ENCODE measurements at places on chromosomes 16 and 17. TPM values are rescaled to one million over a fixed set of nuclear protein-coding genes. Genes with fewer than 3 reads are reported as not detected.

GRCh38 chr17:49114703-49115102 lies 17.9 kb upstream of the B4GALNT2 start:
- no peak for DNase-seq
- no peak overlapping the region for H3K4me3 ChIP-seq
- H3K27ac ChIP-seq, result no peak overlapping the region
- no peaks in the 10 kb centered on the region for H3K4me1 ChIP-seq
- H3K27me3 ChIP-seq, result peaks cover 14% of the 10 kb centered on the region

GRCh38 chr17:36205637-36206485 lies 5.0 kb upstream of the CCL4L2 start:
- DNase-seq, result no peak
- no peaks in the 10 kb centered on the region for H3K4me1 ChIP-seq
- no peaks in the 10 kb centered on the region for H3K36me3 ChIP-seq
- no peak overlapping the region for H3K4me3 ChIP-seq
- no peaks in the 10 kb centered on the region for H3K27me3 ChIP-seq

DNA sequence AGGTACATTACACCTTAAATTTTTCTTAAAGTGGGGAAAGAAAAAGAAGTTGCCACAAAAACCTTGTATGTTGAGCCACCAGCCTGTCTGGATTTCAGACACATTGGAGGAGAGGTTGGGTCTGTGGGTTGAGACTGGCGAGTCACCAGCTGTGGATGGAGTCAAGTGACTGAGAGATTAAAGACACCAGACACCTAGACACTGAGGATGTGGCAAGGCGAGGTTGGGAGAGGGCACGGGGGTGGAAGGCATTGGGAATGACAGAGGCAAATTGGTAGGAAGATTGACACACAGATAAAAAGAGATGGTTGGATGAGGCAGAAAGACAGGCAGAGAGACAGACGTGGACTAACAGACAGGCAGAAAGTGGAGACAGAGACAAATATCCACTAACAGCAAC lies 49.6 kb downstream of the KCNJ12 start:
- DNase-seq, result no peak
- no peaks in the 10 kb centered on the region for H3K36me3 ChIP-seq
- H3K27ac ChIP-seq, result no peak overlapping the region
- no peaks in the 10 kb centered on the region for H3K27me3 ChIP-seq
- no peak overlapping the region for H3K4me3 ChIP-seq
- H3K4me1 ChIP-seq, result peaks cover 1% of the 10 kb centered on the region

- no peak overlapping the region for H3K4me3 ChIP-seq
- no peaks in the 10 kb centered on the region for H3K27me3 ChIP-seq
- no peak overlapping the region for H3K27ac ChIP-seq
Measured at GRCh38 chr17:54408731-54409130, 491.9 kb upstream of the TOM1L1 start.

SMIM36 gene
- total RNA-seq, result not detected

HOXB7 gene
- not detected for total RNA-seq

DNA sequence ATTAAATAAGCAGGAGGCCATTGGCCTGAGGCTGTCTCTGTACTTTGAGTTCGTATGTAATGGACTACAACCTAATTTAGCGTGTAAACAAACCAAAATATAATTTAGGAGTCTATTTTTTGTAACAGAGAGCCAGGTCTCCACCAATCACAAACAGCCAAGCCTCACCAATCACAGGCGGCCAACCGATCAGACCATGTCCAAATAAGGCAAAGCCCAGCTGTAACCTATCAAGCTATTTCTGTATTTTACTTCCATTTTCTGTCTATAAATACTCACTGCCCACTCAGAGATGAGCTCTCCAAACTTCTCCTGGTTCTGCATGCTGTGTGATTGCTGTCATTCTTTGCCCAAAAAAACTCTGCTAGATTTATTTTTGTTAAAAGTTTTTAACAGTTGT lies 322.7 kb downstream of the NPIPA8 start:
- H3K36me3 ChIP-seq, result no peaks in the 10 kb centered on the region
- H3K4me1 ChIP-seq, result no peaks in the 10 kb centered on the region
- H3K27me3 ChIP-seq, result no peaks in the 10 kb centered on the region
- H3K4me3 ChIP-seq, result no peak overlapping the region

DNA sequence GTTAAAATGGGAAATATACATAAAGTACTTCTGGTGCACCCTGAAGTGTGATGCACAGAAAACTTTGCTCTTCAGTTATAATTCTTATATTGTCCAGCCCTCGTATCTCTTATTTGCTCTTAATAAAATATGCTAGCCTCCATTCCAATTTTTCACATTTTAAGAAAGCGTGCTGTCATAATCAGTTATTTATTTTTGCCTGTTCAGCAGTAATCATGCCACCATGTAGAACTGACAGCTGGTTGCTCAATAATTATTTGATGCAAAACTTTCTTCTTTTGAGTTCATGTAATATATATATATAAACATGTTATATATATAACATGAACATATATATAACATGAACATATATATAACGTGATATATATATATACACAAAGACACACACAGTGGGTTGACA lies 294.6 kb downstream of the CNTNAP4 start:
- H3K27me3 ChIP-seq, result no peaks in the 10 kb centered on the region
- no peaks in the 10 kb centered on the region for H3K4me1 ChIP-seq
- H3K27ac ChIP-seq, result no peak overlapping the region
- no peaks in the 10 kb centered on the region for H3K36me3 ChIP-seq
- H3K4me3 ChIP-seq, result no peak overlapping the region
- no peak for DNase-seq

GRCh38 chr16:85695196-85696128 lies 6.7 kb upstream of the GINS2 start:
- no peak overlapping the region for H3K4me3 ChIP-seq
- H3K27me3 ChIP-seq, result peaks cover 17% of the 10 kb centered on the region
- no peaks in the 10 kb centered on the region for H3K36me3 ChIP-seq

DNA sequence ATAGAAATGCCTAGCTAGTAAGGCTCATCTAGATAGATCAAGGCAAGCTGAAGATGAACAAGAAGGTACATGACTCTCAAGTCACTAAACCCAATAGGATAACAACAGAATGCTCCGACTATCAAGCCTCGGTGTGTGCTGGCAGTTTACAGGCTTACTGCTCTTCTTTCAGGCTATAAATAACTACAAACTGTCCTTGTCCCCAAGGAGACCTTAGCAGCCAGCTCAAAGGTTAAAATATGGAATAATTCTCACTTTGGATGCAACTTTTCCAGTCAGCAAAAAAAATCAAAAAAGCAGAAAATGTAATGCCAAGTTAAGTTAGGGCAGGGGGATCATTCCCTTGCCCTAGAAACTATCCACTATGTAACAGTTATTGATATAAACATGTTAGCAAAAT lies 44.6 kb downstream of the SPOP start:
- H3K4me1 ChIP-seq, result no peaks in the 10 kb centered on the region
- H3K27ac ChIP-seq, result no peak overlapping the region
- H3K4me3 ChIP-seq, result no peak overlapping the region
- DNase-seq, result no peak
- peaks cover 7% of the 10 kb centered on the region for H3K36me3 ChIP-seq
- H3K27me3 ChIP-seq, result no peaks in the 10 kb centered on the region

DNA sequence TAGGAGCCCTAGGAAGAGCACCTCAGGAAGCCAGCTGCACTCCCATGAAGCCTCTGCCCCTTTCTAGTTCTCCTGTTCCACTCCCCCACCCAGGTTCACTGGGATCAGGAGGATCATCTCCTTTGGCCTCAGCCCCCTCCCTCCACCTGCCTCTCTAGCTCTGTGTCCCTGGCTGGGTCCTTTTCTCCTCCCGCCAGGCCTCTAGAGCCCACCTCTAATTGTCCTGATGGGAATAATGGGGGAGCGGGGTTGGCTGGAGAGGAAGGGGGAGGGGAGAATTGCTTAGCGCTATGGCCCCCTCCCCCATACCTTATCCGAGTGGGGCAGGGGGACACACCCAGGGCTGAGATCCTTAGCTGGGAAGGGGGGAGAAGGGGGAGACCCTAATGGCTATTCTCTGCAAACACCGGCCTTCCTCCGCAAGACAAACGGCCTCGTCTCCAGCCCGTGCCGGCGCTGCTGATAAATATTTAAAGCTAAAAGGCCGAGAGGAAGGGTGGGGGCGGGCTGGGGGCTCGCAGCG lies 997 bp downstream of the HOXB7 start:
- H3K27ac ChIP-seq, result no peak overlapping the region
- H3K27me3 ChIP-seq, result peaks cover 75% of the 10 kb centered on the region
- no peak for DNase-seq
- peaks cover 51% of the 10 kb centered on the region for H3K4me1 ChIP-seq

- no peak overlapping the region for H3K4me3 ChIP-seq
- H3K36me3 ChIP-seq, result no peaks in the 10 kb centered on the region
- H3K4me1 ChIP-seq, result no peaks in the 10 kb centered on the region
- no peak for DNase-seq
- no peak overlapping the region for H3K27ac ChIP-seq
Measured at GRCh38 chr17:75418531-75418930, 13.1 kb upstream of the GRB2 start.

DNA sequence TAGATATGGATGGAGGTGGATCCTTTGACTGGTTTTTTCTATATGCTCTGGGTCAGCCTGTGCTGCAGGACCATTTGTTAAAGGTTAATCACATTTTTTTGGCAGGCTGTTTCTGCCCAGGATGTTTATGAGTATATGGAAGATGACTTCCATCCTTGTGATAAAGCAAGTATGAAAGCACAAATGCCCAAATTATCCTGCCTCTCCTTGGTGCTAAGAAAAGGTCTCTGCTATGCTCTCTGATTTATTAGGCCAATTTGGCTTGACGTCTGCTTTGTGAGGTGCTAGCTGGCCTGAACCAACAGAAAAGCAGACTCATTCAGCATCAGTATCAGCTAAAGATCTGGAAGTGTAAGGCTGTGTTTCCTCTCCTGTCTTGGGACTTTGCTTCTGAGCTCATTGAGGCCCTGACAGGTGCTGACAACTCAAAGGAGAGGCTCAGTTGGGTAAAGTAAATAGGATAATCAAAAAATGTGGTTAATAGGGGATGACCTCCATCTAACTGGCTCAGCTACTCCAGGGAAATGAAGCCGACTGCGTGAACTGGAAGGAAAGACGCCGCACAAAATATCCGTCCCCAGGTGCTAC lies 15.2 kb downstream of the ANKRD40 start:
- H3K27me3 ChIP-seq, result no peaks in the 10 kb centered on the region
- peaks cover under 1% of the 10 kb centered on the region for H3K4me1 ChIP-seq
- peaks cover 50% of the 10 kb centered on the region for H3K36me3 ChIP-seq
- H3K4me3 ChIP-seq, result no peak overlapping the region
- H3K27ac ChIP-seq, result no peak overlapping the region
- no peak for DNase-seq

NPIPA8 gene
- 46.8 TPM for total RNA-seq

- DNase-seq, result no peak
- no peak overlapping the region for H3K27ac ChIP-seq
- no peaks in the 10 kb centered on the region for H3K4me1 ChIP-seq
Measured at GRCh38 chr17:82679586-82680465, 18.7 kb downstream of the RAB40B start.

- no peak overlapping the region for H3K27ac ChIP-seq
- H3K36me3 ChIP-seq, result no peaks in the 10 kb centered on the region
- peaks cover 30% of the 10 kb centered on the region for H3K4me1 ChIP-seq
Measured at GRCh38 chr17:17684906-17685774, 3.9 kb downstream of the RAI1 start.

SLC43A2 gene
- total RNA-seq, result 10.2 TPM

DNA sequence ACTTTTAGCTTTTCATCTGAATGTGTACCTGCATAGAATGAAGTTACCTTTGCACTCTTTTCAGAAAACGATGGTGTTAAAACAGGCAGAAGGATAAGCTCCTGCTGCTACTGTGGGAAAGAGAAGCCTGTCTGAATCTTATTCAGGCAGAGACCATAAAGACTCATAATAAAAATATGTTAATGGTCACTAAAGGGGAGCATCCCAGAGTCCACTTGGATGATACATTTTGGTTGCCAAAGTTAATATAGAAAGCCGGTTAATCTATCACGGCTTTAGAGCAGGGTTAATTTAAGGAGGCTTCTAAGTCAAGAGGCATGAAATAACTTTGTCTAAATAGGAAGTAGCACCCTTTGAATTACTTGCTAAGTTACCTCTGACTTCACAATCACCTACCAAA lies 2.9 kb downstream of the MARCHF10 start:
- H3K36me3 ChIP-seq, result no peaks in the 10 kb centered on the region
- H3K4me3 ChIP-seq, result no peak overlapping the region
- H3K4me1 ChIP-seq, result peaks cover 6% of the 10 kb centered on the region
- peaks cover 14% of the 10 kb centered on the region for H3K27me3 ChIP-seq
- DNase-seq, result no peak
- H3K27ac ChIP-seq, result no peak overlapping the region

GRCh38 chr16:81841722-81842121 lies 62.6 kb downstream of the PLCG2 start:
- H3K4me3 ChIP-seq, result no peak overlapping the region
- DNase-seq, result no peak
- H3K27ac ChIP-seq, result peak overlapping the region; percentile 33
- H3K36me3 ChIP-seq, result no peaks in the 10 kb centered on the region
- no peaks in the 10 kb centered on the region for H3K4me1 ChIP-seq

DNA sequence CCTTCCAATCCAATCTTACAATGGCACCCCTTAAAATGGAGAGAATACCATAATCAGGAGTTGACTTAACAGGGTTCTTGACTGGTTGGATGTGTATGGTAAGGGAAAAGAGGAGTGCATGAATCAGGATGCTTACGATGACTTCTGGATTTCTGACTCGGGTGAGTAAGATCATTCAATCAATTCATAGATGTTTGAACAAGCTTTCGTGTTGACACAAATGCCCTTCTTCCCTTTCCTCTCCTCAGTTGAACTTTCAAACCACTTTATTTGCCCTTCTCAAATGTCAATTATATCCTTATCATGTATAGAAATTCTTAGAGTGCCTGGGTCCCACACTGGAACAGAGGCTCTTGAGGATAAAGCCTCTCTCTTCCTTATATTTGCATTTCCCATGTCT lies 25.9 kb downstream of the ABCC12 start:
- no peak for DNase-seq
- no peaks in the 10 kb centered on the region for H3K4me1 ChIP-seq
- H3K27ac ChIP-seq, result no peak overlapping the region
- H3K4me3 ChIP-seq, result no peak overlapping the region
- H3K36me3 ChIP-seq, result no peaks in the 10 kb centered on the region

GRCh38 chr16:50124769-50125168 lies 28.3 kb upstream of the TENT4B start:
- H3K27ac ChIP-seq, result no peak overlapping the region
- H3K36me3 ChIP-seq, result no peaks in the 10 kb centered on the region
- H3K4me1 ChIP-seq, result peaks cover 12% of the 10 kb centered on the region
- no peak for DNase-seq

DNA sequence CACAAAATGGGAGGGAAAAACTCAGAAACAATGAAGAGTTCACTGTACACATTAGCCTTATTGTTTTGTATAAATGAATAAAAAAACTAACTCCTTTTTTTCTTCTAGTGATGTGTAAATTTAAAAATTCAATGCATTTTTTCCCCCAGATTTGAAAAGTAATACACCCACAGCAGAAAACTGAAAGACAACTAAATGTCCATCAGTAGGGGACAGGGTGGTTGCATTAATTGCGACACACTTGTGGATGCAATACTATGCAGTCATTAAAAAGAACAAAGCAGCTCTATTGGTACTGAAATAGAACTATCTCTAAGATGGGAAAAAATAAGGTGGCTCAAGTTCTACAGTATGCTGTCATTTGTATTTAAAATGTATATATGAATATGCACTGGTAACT lies 13.7 kb upstream of the WIPI1 start:
- peaks cover 6% of the 10 kb centered on the region for H3K27me3 ChIP-seq
- no peak overlapping the region for H3K27ac ChIP-seq
- H3K4me3 ChIP-seq, result no peak overlapping the region

NPIPB6 gene
- 2.4 TPM for total RNA-seq

GRCh38 chr16:82183004-82183397 lies 13.0 kb upstream of the MPHOSPH6 start:
- H3K36me3 ChIP-seq, result no peaks in the 10 kb centered on the region
- no peak for DNase-seq
- H3K27ac ChIP-seq, result no peak overlapping the region
- H3K4me1 ChIP-seq, result no peaks in the 10 kb centered on the region

GRCh38 chr17:38673707-38674013 lies 1.1 kb downstream of the EPOP start:
- H3K27me3 ChIP-seq, result peaks cover 37% of the 10 kb centered on the region
- DNase-seq, result no peak

All from CD4-positive, alpha-beta T cell (primary cell).